CD4-positive, alpha-beta T cell treated with Interleukin-17A for 1 hour (primary cell): ENCODE measurements at places on chromosomes 12 and 14.

GRCh38 chr12:73361864-73362230 is 1089.7 kb downstream of the TRHDE start:
- DNase-seq: no peak

- no peak for DNase-seq
Measured at GRCh38 chr14:25896777-25897176, 701.1 kb downstream of the NOVA1 start.

- no peak for DNase-seq
Measured at GRCh38 chr12:132375747-132376463, 46.5 kb upstream of the GALNT9 start.

DNA sequence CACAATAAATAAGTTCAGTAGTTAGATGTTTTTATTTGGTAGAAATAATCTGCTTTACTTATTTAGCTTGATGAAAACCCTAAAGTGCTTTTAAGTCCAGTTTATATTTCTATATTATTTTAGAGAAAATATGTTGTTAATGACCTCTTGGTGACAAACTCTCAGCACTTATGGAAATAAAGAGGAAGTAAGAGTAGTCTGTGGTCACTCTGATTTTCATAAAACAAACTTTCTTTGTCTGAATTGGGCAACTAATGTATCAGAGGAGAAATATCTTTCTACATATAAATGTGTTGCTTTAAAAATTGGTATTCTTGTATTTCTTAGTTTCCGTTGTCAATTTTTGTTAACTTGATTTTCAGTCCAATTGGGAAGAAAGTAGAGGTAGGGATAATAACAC is 878.9 kb upstream of the SEL1L start:
- no peak for DNase-seq

DNA sequence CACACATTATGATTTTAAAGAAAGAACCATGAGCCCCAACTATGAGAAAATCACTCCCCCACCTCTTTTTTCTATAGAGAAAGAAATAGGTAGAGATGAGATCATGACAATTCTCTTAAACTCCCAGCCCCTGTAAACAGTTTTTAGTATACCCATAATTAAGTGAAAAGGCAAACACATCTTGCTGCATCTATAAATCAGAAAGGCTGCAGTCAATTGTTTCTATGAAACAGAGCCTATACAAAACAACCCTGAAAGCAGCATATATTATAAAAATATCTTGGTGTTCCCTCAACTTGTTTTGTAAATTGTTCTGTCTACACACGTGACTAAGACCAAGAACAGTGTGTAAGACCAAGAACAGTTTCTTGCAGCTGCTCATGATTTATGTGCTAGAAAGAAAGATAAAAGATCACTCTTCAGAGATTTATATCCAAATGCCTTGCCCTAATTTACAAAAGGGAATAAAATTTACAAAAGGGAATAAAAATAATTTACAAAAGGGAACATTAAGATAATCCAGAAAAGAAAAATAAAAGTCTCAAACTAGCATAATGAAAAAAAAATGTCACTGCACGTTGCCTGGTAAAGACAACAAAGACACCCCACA is 4.8 kb downstream of the KITLG start:
- DNase-seq: no peak

DNA sequence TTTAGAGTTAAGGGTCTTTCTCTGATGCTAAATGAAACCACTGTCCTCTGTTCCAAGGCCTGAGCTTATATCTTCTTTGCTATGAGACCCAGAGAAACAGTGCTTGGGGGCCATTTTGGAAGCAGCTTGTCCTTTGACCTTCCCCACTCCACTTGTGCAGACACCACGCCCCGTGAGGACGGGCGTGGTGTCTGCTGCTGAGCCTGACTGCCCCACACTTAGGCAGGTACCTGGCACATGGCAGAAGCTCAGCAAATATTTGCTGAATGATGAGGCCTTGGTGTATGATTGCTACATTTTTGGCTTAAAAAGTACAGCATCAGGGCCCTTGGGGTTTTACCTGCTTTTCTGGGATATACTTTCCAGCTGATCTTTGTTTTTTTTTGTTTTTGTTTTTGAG is 69.9 kb downstream of the RASSF3 start:
- DNase-seq: no peak

- peak; percentile 64 for DNase-seq
Measured at GRCh38 chr12:51269174-51270066, 795 bp downstream of the SMAGP start.

GRCh38 chr14:46399049-46399448 is 252.5 kb downstream of the RPL10L start:
- DNase-seq: no peak

DNA sequence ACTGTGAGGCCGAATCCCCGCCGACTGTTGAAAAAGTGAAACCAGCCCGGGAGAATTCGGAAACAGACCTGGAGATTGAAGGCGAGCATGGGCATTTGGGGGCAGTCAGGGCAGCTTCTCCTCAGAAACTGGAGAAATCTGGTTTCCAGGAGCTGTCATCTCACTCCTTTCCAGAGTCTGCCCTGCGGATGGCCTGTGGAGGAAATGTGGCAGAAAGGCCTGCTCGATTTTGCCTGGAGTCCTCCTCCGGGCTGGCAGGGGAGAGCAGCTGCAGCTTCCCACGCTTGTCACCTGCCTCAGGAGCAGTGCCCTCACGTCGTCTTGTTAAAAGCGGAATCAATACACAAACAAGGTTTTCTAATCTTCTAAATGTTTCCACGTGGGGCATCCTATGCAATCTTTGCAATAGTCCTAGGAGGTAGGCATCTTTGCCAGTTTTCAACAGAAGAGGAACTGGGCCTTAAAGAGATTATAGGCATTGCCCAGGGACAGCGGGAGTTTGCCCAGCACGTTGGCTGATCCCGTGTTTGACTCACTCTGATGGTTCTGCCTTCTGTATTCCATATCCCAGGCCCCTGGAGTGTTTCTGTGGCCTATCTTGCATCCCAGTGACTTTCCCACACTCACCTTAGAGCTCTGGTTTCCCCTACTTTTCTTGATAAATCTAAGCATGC is 2.3 kb downstream of the LRRC74A start:
- no peak for DNase-seq

DNA sequence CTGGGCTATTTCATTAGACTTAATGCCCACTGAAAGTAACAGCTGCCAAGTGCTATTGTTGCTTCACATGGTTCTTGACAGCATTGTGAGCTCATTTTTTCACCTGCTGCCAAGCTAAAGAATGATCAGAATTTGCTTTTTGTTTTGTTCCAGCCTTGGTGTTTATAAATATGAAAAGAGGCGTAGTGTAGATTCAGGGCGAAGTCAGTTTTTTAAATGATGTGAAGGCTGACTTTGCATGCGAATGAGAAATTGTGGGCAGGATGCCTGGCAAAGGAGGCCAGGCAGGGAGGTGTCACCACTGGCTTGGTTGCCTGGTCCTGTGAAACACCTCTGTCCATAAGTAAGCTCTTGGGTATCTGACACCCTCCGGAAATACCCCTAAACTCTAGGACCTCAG is 93.3 kb upstream of the NAP1L1 start:
- no peak for DNase-seq

- DNase-seq: no peak
Measured at GRCh38 chr12:130131801-130132200, 30.5 kb upstream of the FZD10 start.

DNA sequence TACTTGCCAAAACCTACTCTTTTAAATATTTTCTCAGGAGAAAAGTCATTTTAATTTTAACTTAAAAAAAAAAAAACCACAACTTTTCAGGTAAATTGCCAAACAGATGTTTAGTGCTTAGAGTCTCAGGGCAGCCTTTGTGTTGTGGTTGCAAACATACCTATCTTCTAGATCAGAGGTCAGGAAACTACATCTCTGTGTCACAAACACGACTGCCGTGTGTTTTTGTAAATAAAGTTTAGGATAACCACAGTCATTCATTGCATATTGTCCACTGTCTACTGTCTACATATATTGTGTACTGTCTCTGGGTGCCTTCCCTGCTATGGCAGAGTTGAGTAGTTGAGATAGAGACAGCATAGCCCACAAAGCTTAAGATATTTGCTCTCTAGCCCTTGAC is 48.9 kb downstream of the DYRK2 start:
- DNase-seq: peak; percentile 58

DNA sequence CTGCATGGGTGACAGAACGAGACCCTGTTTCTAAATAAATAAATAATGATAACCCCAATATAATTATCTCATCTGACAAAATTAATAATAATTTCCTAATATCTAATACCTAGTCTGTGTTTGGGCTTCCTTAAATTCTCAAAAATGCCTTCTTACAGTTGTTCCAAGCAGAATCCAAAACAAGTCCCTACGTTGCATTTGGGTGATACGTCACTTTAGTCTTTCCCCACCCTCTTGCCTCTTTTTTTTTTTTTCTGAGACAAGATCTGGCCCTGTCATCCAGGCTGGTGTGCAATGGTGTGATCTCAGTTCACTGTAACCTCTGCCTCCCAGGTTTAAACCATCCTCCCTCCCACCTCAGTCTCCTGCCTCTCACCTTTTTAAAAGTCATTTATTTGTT is 26.7 kb downstream of the VEZT start:
- no peak for DNase-seq
